HuH-7.5 (cell line): ENCODE measurements at places on chromosomes 7 and 10.

GRCh38 chr7:22124941-22125340 is 179.2 kb upstream of the CDCA7L start:
- no peak for DNase-seq

DNA sequence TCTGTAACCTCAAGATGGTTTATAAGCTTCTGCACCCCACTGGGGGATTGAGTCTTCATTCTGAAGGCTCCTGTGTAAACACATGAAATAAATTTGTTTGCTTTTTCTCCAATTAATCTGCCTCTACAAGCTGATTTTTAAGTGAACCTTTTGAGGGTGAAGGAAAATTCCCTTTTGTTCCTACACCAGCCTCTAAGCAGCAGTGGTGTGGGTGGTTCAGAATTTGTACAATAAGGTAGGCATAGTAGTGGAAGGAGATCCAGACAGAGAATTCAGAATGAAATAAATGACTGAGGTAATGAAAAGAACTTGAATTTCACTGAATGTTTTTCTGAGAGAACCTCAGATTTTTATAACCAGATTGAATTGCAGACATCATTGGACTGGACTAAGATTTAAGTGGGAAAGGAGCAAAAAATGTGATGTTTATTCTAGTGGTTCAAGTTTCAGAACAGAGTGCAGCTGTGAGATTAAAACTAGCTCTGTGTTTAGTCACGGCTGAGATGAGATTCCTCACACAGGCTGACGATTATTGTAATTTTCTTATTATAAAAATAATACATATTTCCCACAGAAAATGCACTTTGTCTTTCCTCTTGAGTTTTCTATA is 1162.2 kb downstream of the TYW1 start:
- no peak for DNase-seq

DNA sequence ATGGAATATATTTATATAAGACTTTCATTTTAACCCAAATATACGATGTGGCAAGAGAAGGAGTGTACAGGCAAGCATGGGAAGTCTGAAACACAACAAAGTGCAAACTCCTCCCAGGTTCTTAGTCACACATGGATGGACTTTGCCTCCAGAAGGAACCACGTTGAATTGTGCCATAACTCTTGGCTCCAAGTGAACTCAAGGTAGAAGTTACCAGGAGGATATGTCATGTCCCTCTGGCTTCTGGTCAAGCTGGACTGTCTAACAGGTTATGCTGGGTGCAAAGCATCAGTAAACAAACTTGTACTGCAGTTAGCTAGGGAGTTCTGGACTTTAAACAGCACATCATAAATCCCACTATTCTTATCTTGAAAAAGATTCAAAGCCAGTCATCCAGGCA is 328.3 kb upstream of the TEX47 start:
- DNase-seq = no peak

DNA sequence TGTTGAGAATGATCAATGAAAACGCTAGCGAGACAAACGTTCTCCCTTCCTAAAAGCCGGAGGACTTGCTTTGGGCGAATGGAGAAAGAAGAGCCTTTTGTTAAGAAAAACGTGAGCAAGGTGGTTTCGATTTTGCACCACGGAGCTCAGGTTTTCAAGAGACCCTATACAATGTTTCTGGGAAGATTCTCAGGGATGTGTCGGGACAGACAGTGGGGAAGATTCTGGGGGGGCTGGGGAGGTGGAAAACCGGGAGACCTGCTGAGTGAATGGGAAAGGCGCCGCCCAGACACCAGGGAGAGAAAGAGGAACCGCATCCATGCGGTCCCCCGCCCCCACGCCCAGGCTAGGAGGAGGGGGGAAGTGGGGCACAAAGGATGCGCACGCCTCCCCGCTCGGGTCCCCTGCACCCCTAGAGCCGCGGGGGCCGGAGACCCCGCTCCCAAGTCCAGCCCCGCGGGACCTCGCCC is 745 bp downstream of the YWHAG start:
- no peak for DNase-seq

GRCh38 chr7:87345166-87345927 is at the start of gene CROT:
TSS of gene CROT (plus strand) at chr7:87345664. CDS start at chr7:87349069, 3,405 bp downstream.
- DNase-seq = peak; percentile 72

DNA sequence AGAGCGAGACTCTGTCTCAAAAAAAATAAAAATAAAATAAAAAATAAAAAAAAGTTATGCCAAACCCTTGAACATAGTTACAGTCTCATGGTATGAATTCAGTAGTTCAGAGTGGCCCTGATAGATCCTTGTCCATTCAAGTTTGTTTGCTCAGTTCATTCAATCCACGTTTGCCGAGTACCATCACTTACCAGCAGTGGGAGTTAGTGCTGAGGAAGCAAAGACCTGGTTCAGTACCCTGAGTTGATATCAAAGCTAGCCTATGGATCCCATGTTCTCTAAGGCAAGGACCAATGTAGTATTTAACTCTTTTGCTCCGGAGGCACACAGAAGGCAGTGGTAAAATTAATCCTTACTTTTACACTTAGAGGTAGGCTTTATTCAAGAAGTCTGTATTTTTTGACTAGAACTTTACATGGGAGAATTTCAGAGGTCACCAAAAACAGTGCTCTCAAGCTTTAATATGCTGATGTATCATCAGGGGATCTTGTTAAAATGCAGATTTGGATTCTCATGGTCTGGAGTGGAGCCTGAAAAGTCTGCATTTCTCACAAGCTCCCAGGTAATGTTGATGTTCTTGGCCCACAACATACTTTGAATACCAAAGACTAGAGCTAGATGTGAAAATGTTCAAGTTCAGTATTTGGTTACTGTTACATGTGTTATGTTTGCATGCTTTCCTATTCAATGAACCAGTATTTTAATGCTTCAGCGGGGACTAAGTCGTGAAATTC is 38.1 kb upstream of the HBP1 start:
- peak; percentile 6 for DNase-seq

DNA sequence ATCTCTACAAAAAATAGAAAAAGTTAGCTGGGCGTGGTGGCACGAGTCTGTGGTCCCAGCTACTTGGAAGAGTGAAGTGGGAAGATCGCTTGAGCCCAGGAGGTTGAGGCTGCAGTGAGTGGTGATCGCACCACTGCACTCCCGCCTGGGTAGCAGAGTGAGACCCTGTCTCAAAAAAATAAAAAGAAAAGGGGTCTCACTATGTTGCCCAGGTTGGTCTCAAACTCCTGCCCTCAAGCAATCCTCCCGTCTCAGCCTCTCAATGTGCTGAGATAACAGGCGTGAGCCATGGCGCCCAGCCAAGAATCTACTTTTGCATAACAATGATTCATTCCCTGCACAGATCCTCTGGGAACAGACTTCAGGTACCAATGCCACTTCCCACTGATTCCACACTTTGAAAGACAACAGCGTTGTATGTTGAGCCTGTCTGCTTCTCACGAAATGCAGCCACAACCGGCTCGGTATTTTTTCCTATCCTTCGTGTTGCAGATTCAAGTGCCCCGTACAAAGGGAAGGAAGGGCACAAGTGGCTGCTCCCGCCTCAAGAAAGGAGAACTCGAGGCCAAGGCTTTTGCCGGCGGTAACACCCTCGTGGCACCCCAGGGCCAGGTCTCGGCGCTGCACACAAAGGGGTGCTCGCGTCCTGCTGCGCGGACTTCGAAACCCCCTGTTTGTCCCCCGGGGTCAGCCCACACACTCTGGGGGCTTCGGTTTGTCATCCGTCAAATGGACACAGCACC is 745 bp downstream of the DAGLB start:
- DNase-seq = no peak

GRCh38 chr10:43678654-43679053 is 30.0 kb upstream of the ZNF32 start:
- DNase-seq = no peak

- no peak for DNase-seq
Measured at GRCh38 chr7:56046721-56047445, 4.4 kb downstream of the PSPH start.

GRCh38 chr7:51244053-51244452 is 72.6 kb downstream of the COBL start:
- no peak for DNase-seq

- DNase-seq = peak; percentile 34
Measured at GRCh38 chr7:13017333-13017857, 330.0 kb downstream of the ARL4A start.

DNA sequence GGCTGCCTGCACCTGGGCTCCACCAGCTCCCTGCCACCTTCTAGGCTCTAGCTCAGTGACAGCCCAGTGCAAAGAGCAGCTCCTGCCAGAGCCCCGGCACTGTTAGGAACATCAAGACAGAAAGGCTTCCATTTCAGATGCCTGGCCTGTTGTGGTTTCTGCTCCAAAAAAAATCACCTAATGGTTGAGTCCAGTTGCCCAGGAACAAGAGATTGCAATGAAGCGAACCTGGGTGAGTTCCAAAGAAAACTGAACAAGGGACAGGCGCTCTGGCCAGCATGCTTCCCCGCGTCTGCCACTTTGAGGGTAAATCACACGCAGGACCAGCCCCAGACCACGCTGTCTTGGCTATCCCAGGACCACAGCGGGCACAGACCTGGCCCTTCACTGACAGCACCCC is 47.0 kb upstream of the RASGEF1A start:
- no peak for DNase-seq

- no peak for DNase-seq
Measured at GRCh38 chr10:36489181-36489580, 636.2 kb upstream of the ANKRD30A start.

DNA sequence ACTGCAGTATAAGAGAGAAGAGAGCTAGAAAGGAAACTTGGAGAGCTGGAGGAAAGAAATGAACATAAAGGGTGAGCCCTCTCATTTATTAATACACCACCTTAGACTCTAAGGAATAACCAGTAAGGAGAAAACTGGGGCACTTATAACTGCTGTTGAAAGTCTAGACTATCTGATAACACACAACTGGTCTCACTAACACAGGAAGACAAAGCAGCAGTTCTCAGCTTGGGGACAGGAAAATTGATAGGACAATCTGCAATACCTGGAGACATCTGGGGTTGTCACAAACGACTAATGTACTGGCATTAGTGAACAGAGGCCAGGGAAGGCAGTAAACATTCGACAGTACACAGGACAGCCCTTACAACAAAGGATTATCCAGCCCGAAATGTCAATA is 6.8 kb downstream of the ELMO1 start:
- DNase-seq = no peak

- DNase-seq = no peak
Measured at GRCh38 chr10:31930023-31930751, 1.6 kb upstream of the ARHGAP12 start.

DNA sequence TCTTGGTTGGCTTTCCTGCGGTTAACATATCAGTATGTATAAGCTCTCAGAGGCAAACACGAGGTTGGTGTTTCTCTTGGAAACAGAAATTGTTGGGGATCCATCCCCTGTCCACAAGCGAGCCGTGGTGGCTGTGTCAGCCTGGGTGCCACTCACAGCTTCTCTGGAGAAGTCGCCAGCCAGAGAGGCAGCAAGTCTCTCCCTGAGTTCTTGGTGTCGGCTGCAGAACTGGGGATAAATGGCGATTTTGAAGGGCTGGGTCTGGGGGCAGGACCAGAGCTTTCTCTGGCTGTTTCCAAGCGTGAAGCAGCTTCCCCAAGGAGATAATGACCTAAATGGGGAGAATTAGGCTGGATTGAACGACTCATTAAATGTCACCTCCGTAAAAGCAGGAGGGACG is 335.3 kb downstream of the GLRX3 start:
- no peak for DNase-seq

GRCh38 chr10:17663450-17663849 is 19.5 kb downstream of the STAM start:
- no peak for DNase-seq

- DNase-seq = peak; percentile 78
Measured at GRCh38 chr10:92240289-92241157, 50.4 kb downstream of the CPEB3 start.

GRCh38 chr7:50679218-50680007 is 103.3 kb downstream of the GRB10 start:
- peak; percentile 24 for DNase-seq

DNA sequence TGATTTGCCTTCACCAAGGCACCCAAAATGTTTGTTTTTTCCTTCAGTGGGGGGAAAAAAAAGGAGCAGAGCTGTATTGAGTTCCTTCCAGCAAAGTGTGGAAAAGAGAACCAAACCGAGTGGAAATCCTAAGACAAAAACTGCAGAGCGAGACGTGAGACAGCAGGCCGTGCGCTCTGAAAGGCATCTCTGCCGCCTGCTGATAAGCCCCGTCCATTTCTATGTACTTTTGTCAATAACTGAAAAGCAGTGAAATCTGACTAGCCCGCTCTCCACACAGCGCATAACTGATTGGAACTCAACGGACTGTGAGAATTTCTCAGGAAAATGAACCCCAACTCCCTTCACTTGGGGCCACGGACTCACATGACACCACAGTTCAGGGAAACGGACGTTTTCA is 83.2 kb downstream of the COBL start:
- no peak for DNase-seq

- DNase-seq = no peak
Measured at GRCh38 chr10:86180861-86181260, 185.7 kb downstream of the GRID1 start.

GRCh38 chr7:141609576-141609975 is 58.4 kb downstream of the AGK start:
- DNase-seq = no peak
